ENCODE measurements at places on chromosomes 6 and 20.

DNA sequence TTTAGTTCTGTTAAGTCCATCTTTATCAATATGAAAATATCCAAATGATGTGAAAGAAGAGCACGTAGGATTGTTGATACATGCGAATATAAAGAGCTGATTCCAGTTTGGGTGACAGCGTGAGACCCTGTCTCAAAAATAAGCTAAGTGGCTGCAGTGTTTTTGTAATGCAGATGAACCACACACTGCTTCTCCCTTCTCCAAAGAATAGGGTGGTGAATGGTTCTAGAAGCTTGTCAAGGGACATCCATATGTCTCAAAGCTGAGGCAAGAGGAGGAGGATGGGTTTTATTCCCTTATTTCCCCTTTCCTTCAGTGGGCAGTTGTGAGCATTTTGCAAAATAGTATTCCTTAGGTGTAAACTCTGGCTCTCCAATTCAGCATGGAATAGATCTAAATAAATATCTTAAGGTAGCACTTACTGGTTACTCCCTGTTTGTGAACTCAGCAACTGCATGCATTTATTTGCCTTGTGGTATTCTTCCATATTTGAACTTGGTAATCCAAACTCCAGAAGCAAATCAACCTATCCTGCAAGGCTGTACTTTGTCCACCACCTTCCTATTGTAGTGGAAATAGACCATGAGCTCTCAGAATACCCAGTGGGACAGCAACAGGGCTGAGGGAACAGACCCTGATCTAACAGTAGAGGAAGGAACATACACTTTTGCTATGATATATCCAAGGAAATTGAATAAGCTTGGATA lies 38.0 kb downstream of the XRN2 start:
- no peak for DNase-seq

DNA sequence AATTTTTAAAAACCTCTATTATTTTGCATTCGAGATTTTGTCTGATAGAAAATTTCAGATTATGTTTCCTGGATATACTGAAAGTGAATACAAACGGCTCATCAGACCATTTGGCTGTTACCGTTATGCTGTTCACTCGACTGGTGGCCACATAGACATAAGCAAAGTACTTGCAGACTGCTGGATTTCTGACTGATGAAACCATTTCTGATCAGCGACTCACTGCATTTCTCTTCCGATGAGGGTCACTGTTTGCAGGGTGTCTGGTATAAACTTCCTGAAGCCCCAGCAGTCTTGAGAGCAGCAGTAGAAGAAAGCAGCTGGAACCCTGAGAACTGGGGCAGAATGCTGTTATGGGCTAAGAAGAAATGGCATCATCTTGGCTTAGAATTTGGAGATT lies 17.7 kb downstream of the SNX9 start:
- DNase-seq, result no peak

DNA sequence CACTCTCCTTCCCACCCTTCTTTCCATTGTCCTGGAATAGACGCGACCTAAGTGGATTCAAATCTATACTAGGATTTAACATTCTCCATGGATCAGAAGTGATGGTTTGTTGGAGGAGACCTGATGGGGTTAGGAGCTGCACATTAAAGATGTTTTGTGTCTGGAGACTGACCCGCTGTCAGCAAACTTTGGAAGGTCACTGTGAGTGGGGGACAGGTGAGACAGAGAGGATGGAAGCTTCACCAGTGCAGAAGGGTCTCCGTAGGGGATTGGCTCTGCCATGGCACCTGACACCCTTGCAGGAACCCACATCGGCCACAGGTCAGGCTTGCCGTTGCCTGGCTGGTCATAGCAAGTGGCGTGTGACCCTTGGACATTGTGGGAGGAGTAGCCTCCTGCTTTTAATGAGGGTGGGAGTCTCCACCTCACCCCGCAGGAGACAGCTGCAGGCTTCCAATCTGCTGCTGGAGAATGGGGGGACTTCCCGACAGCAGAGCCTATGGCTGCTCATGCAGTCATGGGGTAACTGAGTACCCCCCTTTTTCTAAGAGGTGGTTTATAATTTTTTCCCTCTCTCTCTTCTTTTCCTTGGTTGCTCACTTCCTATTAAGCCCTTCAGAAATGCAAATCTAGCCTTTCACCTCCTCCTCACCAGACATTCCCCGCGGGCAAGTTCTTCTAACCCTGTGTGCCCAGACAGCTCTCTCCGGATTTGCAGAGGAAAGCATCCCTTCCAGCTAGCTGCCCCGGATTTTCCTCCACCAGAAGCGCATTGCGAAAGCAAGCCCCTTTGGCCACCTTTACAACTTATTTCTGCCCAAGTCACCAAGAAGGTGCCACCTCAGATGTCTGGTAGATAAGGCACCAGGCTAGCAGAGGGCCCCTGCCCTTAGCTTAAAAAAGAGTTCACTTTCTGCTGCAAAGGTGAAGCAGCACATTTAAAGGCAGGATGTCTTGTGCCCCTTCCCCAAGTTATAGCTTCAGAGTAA lies 53.5 kb downstream of the DACT2 start:
- DNase-seq, result no peak

DNA sequence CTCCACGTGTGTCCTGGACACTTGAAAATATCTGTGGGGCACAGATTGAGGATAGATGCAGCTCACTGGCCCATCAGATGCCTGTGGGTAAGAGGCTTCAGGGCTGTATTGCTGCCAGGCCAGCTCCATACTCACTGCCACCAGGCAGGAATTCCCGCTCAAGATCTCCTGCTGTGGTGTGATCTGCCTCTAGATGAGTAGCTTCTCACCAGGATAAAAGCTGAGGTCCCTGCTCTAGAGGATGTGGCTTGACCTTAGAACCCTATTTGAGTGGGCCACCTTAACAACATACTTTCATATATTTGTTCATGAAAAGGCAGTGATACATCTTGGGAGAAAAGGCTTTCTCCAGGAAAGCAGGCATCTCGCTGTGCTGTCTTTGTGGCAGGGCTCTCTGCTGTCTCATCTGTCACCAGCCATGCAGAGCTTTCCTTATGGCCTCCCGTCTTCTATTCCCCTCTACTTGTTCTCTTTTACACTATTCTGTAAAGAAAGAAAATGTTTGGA lies 165.7 kb upstream of the RNF217 start:
- no peak for DNase-seq

GRCh38 chr6:22082218-22082617 lies 214.6 kb downstream of the PRL start:
- no peak for DNase-seq

- no peak for DNase-seq
Measured at GRCh38 chr6:105838171-105838570, 248.0 kb upstream of the PRDM1 start.

- no peak for DNase-seq
Measured at GRCh38 chr6:1576711-1577110, 33.0 kb upstream of the FOXC1 start.

DNA sequence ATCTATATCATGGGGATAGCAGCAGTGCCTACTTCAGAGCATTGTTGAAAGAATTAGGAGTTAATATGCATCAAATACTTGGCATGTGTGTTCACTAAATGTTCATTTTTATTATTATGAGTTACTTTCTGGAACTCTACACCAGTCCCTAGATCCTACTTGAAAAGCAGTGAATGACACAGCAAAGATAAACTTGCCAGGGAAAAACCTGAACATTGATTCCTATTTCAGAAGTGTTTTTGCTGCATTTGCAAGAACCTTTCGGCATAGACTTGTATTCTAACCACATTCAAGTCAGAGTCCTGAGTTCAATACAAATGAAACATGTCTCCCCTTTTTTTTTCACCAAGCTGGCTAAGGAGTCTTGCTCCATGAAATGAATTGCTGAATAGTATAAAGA lies 187.4 kb upstream of the TAB2 start:
- no peak for DNase-seq

- DNase-seq, result no peak
Measured at GRCh38 chr6:132733283-132733682, 19.4 kb upstream of the VNN1 start.

DNA sequence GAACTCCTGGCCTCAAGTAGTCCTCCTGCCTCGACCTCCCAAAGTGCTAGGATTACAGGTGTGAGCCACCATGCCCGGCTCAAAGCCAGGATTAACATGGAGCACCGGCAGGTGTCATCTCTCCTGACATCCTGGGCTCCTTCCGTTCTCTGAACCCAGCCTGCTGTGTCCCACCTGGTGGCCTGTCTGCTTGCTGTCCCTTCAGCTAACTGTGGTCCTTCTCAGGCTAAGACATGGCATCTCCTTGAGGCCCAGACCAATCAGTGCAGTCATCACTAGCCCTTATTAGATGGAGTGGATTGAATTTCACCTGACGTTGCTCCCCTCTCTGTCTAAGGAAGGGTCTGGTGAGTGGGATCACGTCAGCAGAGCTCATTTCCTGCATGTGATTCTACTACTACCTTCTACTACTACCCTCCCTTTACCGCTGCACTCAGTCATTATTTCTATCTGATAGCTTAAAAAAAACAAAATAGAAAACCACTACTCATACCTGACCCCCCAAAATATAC lies 28.0 kb upstream of the SYNJ2 start:
- no peak for DNase-seq

- DNase-seq, result no peak
Measured at GRCh38 chr6:55568808-55569439, 10.1 kb downstream of the HMGCLL1 start.

GRCh38 chr20:11447371-11448100 lies 470.2 kb upstream of the BTBD3 start:
- DNase-seq, result no peak

DNA sequence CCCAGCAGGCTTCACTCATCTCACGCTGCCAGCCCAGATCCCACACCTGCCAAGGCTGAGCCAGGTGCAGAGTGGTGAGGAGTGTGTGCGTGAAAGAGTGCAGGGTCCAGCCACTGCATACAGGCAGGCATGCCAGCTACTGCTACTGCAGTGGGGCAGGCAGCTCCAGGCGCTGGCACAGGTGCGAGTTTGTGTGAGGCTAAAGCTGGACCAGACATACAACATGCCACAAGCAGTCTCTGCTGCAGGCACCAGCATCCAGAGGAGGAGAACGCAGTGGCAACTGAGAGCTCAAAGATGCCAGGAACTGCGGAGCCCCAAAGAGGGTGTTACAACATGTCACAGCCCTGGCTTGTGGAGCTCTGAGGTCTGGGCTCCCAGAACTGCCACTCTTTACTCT lies 149.8 kb downstream of the EYS start:
- no peak for DNase-seq

DNA sequence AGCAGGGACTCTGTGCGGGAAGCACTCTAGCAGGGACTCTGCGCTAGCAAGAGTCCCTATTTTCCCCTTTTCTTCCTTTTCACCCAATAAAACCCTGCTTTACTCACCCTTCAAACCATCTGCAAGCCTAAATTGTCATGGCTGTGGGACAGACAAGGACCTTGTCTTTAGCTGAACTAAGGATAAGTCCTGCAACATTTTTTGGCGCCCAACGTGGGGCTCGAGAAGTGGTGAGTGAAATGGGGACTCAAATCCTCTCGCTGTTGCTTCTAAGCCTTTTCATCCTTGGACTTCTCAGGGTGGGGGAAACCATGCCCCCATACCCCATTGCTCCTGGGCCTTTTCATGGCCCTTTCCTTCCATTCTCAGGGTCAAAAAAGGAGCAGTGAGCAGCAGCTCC lies 46.4 kb downstream of the IMPG1 start:
- no peak for DNase-seq

GRCh38 chr6:78462728-78463127 lies 404.6 kb upstream of the IRAK1BP1 start:
- no peak for DNase-seq

- DNase-seq, result no peak
Measured at GRCh38 chr6:110340392-110340965, 17.7 kb downstream of the METTL24 start.

- no peak for DNase-seq
Measured at GRCh38 chr6:10441004-10441654, 26.3 kb upstream of the TFAP2A start.

DNA sequence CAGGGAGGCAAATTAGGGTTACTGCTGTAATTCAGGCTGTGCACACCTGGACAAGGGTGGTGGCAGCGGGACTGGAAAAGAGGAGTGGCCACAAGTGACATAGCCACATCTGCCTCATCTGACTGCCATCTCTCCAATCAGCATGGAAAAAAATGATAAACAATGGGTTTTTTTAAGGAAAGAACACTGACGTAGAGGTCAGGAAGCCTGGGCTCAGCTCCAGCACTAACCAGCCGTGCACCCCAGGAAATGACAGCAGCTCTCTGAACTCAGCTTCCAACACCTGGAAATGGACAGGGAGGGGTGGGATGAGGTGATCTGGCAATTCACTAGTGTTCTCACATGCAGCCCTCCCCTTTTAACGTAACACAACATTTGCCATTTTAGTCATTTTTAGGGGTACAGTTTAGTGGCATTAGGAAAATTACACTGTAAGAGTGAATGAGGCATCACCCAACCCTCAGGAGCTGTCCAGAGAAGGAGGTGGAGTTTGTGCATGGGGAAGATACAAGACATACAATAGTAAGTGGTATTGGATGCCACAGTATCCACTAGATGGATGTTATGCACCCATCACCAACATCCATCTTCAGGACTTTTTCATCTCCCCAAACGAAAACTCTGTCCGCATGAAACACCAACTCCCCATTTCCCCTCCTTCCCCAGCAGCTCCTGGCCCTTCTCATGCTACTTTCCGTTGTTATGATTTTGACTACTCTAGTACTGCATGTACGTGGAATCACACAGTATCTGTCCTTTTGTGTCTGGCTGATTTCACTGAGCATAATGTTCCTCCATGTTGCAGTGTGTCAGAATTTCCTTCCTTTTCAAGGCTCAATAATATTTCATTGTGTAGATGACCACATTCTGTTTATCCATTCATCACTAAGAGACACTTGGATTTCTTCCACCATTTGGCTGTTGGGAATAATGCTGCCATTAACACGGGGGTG lies 215.5 kb upstream of the ECI2 start:
- no peak for DNase-seq

DNA sequence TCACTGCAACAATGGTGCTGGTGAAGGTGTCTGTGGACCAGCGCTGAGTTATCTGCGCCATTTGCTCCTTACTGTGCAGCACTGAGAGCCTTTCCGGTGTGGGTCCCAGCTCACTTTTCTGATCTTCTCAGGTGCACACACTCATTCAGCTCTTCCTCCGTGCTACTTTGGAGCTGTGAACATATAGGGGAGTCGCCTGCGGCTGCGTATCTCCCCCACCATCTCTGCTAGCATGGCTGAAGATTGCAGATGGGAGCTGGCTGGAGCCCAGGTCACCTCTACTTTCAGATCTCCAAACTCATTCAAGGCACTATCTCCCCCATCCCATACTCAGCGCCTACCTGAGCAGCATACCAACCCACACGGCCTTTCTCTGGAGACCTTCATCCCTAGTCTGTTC lies 96.9 kb downstream of the DHX35 start:
- no peak for DNase-seq

DNA sequence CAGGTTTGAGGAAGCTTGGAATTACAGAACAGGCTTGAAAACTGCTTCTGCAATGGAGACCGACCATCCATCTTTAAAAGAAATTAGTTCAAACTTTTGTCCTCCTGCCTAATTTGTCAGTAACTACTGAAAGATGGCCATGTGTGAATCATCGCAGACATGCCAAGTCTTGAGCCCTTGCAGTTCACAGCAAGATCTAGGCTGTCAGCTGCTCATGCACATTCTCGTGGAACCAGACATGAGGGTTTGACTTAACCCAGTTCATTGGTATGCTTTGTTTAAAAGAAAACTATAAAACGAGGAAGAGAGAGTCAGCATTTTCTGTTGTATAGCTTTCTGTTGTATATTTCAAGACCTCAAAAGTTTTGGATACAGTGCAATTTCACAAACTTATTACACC lies 74.0 kb upstream of the SAMD5 start:
- no peak for DNase-seq

GRCh38 chr20:7980332-7981046 lies 39.1 kb downstream of the TMX4 start:
- no peak for DNase-seq

GRCh38 chr6:166342349-166343149 lies at the start of gene SFT2D1:
Gene SFT2D1 (minus strand): TSS chr6:166342545. CDS start chr6:166342481, 64 bp downstream.
- peak; percentile 94 for DNase-seq
